ENCODE measurements at places on chromosomes 12 and 14.

- DNase-seq, result no peak
These were observed 91.8 kb downstream of the SLC41A2 start for GRCh38 chr12:104866291-104866690.

GRCh38 chr12:116366456-116366776 is 88.9 kb upstream of the MED13L start:
- peak; percentile 47 for DNase-seq

- peak; percentile 25 for DNase-seq
These were observed 96.3 kb downstream of the GALC start for GRCh38 chr14:87896393-87897380.

- DNase-seq, result no peak
These were observed 71.2 kb downstream of the LGMN start for GRCh38 chr14:92677087-92677668.

- no peak for DNase-seq
These were observed 132.3 kb upstream of the CRY1 start for GRCh38 chr12:107225635-107226034.

- DNase-seq, result no peak
These were observed 7.4 kb downstream of the CDKN1B start for GRCh38 chr12:12724421-12725085.

DNA sequence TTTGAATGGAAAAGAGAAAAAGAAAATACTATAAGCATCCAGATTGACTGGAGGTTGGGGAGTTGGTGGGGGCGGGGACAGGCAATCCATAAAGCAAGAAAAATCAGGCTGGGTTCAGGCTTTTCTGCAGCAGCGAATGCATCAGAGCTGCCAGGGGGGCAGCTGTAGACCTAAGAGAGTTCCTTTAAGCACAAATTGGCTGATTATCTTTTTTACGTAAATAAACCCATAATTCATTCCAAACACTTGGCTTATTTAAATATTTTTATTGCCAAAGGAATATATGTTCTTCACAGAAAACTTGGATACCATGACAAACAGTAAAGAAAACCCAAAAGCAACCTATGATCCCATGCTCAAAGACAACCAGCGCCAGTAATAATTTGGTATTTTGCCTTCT is 10.2 kb downstream of the BDKRB2 start:
- DNase-seq, result no peak

- no peak for DNase-seq
These were observed 55.2 kb downstream of the PTGER2 start for GRCh38 chr14:52369305-52369801.

DNA sequence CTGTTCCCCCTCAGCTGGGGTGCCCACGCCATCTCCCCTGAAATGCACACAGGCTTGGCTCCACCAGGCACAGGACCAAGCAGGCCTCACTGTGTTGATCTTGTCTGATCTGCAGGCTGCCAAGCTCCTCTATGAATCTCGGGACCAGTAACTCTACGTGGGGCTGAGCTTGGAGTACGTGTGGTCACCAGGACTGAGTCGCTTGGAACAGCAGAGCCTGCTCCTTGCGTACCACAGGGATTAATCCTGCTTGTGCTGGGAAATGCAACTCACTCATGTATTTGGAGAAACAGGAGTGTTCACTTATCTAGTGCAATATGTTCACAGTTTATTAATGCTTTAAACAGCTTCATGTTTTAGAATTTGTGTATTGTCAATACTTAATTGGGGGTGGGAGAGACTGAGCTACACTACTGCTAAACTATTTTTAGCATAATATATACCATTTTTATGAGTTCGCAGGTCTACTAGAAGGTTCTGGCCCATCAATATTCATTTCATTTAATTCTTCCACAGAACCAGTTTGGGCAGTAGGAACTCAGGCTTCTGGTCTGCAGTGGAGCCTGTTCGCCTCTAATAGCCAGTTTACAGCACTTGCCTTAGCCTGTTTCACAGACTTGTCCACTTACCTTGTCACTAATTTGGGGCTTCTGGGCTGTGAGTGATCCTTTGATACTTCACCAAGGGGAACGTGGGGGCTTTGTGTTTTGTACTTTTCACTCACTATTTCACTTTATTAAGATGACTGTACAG is 17.4 kb downstream of the ZFYVE21 start:
- DNase-seq, result no peak

DNA sequence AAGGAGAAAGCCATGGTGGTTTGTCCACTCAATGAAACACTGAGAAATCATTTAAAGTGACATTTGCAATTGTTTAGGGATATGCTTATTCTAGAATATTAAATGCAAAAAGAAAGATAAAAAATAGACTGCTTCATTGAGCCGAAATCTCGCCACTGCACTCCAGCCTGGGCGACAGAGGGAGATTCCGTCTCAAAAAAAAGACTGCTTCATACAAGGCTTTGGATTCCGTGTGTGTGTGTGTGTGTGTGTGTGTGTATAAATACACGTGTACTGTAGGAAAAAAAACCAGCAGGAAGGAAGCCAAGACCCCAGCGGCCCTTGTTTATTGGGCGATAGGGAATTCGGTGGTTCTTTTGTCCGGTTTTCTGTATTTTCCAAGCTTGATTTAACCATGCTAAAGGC is 3.2 kb upstream of the ZNF839 start:
- peak; percentile 92 for DNase-seq

DNA sequence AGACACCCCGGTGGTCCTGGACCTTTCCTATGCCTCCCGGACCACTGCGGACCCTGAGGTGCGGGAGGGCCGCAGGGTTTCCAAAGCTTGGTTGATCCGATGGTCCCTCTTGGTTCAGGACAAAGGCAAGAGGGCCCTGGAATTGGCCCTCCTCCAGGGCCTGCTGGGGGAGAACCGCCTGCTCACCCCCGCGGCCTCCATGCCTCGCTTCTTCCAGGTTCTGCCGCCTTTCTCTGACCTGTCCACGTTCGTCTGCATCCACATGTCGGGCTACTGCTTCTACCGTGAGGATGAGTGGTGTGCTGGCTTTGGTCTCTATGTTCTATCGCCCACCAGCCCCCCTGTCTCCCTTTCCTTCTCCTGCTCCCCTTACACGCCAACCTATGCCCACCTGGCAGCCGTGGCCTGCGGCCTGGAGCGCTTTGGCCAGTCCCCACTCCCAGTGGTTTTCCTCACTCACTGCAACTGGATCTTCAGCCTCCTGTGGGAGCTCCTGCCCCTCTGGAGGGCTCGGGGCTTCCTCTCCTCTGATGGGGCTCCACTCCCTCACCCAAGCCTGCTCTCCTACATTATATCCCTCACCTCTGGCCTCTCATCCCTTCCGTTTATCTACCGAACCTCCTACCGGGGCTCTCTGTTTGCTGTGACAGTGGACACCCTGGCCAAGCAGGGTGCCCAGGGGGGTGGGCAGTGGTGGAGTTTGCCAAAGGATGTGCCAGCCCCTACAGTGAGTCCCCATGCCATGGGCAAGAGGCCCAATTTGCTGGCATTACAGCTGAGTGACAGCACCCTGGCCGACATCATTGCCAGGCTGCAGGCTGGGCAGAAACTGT is 13.8 kb downstream of the CBLN3 start:
- no peak for DNase-seq

DNA sequence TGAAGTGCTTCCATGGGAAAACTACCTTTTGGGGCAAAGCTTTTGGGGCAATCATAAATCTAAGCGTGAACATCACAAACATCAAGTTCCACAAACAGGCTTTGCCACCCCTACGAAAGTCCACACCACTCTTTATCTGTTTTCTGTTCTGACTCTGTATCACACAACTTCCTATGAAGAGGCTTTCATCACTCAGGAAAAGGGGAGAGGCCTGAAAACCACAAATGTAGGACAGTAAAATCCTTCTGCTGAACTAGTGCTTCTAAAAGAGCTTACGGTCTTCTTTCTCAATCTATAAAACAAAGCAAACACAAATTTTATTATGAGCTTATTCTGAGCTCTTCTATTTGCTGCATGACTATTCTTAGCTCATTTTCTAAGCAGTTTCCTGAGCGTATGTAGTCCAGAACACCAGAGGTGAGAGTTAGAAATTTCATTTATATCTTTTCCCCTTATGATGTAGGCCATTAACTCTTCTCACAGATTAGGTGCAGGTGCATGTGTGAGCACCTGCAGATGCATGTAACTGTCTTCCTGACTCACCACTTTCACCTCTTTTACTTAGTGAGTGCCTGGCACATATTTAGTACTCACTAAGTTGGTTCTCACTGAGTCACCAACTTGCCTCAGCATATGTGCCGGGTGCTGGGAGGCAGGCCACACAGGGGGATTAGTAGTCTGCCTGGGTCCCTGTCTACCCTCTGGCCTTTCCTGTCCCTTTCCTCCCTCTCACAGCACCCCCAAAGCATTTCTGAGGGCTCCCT is 32.9 kb upstream of the SYCP3 start:
- DNase-seq, result no peak

GRCh38 chr12:57549909-57550640 is at the start of gene KIF5A:
Gene KIF5A, plus strand, starts transcription at chr12:57550044. Its CDS starts 228 bp downstream, at chr12:57550272.
- peak; percentile 8 for DNase-seq

DNA sequence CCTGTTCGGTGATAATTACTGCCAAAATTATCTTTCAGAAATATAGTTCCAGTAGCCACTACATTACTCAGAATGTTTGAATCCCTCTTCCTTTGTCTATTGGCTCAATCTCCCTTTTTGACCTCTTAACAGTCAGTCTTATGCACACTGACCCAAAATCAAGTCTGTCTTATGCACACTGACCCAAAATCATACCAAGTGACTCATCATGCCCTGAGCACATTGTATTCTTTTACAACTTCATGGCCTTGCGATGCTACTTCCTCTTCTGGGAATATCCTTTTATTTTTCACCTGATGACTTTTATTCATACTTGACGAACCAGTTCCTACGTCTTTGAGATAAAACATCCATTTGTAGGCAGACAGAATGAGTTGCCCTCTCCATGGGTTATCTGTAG is 182.3 kb downstream of the NPAS3 start:
- no peak for DNase-seq

DNA sequence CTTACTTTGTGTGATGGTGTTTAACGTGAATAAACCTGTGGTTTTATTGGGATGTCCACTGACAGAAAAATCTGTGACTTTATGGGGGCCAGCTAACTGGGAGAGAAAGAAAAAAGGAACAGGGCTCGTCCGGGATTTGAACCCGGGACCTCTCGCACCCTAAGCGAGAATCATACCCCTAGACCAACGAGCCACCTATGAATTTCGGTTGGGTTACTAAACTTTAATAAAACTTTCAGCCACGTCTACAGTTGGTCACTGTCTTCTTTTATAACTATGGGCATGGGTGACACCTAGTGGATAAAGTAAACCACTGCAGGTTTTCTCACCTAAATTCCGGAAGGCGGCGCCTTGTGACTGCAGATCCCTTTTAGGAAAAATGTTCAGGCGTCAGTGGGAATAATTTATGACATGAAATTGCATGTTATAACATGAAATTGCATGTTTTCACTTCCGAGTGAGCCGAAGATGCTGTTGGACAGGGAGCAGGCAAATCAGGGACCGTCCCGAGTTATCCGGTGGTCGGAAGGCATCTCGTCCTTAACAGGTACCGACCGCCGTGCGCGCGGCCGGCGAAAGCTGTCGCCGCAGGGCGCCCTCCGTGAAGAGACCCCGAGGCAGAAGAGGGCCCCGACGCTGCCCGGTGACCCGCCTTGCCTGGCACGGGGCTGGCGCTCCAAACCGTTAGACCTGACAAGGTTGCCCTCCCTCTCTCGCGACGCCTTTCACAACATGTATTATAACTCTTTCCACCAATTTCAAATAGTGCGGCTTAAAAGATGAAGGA is 18.2 kb upstream of the RNASE12 start:
- peak; percentile 87 for DNase-seq
